ENCODE measurements at places on chromosomes 7 and 10. TPM values are rescaled to one million over a fixed set of nuclear protein-coding genes. Genes with fewer than 3 reads are reported as not detected.

- DNase-seq, result no peak
These were observed 1325.5 kb downstream of the XPNPEP1 start for GRCh38 chr10:108597657-108598319.

DNA sequence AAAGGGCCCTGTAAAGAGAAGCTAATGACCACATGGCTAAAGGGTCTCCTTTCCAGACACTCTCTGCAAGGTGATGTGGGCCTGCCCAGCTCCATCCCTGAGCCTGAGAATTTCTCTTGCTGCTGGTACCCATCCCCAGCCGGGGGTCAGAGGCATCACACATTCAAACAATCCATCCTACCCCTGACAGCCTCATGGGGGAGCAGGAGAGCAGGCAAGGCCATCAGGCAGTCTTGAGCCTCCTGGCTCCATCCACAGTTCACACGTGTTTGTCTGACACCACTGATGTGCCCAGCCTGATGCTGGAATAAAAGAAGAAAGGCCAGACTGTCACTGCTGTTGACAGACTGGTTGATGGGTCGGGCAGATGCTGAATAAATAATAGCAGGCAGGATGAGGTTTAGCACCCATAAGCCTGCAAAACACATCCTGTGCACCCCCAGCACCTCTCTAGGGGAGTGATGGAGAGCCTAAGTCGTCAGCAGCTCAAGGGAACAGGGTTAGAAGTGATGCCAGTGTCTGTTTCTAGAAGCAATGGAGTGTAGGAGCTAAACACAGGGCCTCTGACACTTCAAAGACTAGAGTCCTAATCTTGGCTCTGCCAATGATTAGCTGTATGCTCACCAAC, 43.5 kb downstream of the TLL2 start:
- no peak for DNase-seq

GRCh38 chr7:24912424-24912823, 67.6 kb downstream of the OSBPL3 start:
- no peak for DNase-seq

GRCh38 chr7:108167460-108167859, 37.3 kb upstream of the LAMB4 start:
- no peak for DNase-seq

GRCh38 chr10:107481881-107482280, 317.4 kb upstream of the SORCS1 start:
- DNase-seq, result no peak

DNA sequence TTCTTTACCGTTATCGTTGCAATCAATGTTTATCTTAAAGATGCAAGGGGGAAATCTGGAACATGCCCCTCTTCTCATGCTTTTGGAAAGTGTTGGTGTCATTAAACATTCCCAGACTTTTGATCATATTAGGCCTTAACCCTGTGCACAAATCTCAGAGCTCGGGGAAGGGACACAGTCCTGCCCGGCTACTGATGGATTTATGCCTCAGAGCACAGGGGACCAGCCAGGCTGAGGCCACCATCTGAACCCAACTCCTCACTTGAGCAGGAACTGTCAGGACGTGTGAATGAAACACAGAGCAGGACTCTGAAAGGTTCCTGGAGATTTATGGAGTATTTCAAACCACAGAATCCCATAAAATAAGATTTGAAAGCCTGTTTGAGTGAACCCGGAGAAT, 132.0 kb upstream of the CXCL12 start:
- no peak for DNase-seq

- DNase-seq, result no peak
These were observed 50.0 kb upstream of the CAMK1D start for GRCh38 chr10:12299222-12299965.

DNA sequence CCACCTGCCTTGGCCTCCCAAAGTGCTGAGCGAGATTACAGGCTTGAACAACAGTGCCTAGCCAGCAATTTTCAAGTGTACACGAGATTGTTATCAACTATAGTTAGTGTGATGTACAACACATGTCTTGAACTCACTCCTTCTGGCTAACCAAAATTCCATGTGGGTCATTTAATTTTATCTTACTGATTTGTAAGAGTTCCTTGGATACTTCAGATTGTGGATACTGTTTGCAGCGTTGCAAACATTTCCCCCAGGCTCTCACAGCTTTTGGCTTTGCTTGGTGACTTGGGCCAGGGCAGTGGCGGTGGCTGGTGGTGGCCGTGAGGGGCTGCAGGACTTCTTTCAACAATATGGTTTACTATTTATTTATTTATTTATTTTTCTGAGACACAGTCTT, 8.5 kb upstream of the TMEM270 start:
- no peak for DNase-seq

- DNase-seq, result no peak
These were observed 149.4 kb downstream of the ZNF438 start for GRCh38 chr10:30882281-30882680.

- DNase-seq, result no peak
These were observed 561.7 kb upstream of the POM121L12 start for GRCh38 chr7:52473756-52474155.

- DNase-seq, result no peak
These were observed 14.6 kb downstream of the FLNC start for GRCh38 chr7:128844777-128845311.

GRCh38 chr7:39566023-39566921, at the start of gene YAE1:
YAE1 (plus strand) TSS chr7:39566404; CDS start chr7:39566419, 15 bp downstream.
- peak; percentile 89 for DNase-seq

- DNase-seq, result no peak
These were observed 91.0 kb downstream of the MYL10 start for GRCh38 chr7:101537935-101538595.

- no peak for DNase-seq
These were observed 23.6 kb downstream of the RBM20 start for GRCh38 chr10:110667620-110668343.

- no peak for DNase-seq
These were observed 31.4 kb downstream of the ANK3 start for GRCh38 chr10:60358282-60358681.

GRCh38 chr10:71209352-71209715, 3.0 kb upstream of the UNC5B start:
- DNase-seq, result no peak

DNA sequence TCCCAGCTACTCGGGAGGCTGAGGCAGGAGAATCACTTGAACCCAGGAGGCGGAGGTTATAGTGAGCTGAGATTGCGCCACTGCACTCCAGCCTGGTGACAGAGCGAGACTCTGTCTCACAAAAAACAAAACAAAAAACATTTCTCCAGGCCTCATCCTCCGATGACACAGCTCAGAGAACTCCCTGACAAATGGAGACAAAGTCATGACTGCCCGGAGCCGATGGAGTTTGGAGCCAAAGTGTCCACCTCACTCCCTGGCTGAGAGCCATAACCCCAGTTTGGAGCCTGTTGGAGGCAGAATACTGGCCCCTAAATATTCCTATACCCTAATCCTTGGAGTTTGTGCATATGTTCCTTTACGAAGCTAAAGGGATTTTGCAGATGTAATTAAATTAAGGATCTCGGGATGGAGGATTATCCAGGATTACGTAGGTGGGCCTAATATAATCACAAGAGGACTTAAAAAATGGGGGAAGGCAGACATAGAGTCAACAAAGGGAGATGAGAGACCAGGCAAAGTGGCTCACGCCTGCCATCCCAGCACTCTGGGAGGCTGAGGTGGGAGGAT, 22.7 kb downstream of the SSC4D start:
- DNase-seq, result no peak

DNA sequence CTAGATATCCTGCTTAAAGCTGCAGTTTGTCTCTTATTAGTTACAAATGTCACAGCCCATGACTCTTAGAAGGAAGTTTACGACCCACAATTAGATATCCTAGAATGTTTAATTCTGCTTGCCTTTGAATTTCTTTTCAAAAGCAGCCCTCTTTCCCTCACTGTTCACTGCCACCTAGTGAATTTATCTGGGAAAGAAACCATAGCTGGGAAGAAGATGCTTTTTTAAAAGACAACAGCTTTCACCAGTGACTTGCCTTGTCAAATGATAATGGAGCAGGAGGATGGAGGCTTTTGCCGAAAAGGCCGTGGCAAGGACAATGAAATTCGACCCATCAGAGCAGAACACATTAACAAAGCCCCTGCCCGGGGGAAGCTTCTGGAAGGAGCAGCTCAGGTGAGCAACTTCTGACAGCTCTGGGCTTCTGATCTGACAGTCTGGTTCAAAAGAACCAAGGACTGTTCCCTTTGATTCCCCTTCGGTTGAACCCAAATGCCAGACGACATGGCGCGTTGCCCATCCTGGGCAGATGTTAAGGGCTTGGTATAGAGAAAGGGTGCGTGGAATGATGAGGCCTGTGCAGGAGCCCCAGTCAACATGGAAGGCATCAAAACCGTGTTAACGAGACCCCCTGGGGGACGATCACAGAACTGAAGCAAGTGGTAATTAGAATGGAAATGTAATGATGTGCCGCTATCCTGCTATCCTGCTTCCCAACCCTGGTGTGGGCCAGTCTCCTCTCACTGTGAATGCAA, 236.8 kb downstream of the FRMD4A start:
- no peak for DNase-seq

DNA sequence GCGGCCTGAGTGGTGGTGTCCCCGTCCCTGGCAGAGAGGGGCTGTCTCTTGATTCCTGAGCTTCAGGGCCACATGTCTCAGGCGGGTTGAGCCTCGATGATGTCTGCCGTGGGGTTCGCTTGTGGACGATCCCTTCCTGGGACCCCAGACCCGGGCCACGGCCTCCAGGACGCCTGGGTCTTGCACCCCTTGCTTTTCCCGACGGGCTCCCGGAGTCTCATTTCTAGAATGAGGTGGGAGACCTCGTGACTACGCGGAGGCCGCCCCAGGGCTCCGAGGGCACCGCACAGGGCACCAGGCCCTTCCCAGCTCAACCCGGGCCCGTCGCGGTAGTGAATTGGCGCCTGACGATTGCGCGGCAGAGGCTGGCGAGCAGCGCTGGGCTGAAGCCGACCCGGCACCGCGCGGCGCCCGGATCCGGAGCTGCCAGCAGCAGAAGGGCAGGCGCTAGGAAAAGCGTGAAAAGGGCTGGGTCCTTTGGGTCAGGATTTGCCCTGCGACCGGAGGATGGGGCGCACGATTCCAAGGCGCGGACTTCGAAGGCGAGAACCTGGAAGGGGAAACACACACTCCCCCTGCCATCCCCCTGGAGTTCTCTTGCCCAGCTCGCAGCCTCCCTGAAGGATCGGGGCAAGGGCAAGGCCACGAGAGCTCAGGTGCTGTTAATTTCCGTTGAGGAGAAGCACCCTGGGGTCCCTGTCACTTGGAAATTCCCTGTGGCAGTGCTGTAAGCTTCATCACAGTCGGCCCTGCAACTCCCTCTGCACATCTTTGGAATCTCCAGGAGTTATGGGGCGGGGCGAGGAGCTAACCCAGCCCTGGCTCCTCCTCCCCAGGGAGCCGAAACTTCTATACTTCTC, 15.5 kb downstream of the TLX1 start:
- no peak for DNase-seq

- no peak for DNase-seq
These were observed 335.4 kb downstream of the PTPRN2 start for GRCh38 chr7:158252081-158252836.

DNA sequence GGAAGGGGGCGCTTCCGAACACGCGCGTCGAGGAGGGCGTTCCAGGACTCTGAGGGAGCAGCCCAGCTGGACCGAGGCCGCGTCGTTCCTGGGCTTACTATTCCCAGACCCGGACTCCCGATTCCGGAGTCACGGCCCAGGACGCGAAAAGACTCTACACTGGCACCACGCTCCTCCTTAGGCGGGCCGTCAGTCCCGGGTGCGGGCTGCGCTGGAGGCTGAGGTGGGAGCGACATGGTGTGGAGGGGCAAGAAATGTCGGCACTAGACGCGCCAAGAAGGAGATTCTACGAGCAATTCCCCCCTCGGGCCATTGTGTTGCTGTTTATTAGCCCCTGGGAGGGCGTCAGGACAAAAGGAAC, 584 bp upstream of the RUNDC3B start:
- DNase-seq, result no peak

DNA sequence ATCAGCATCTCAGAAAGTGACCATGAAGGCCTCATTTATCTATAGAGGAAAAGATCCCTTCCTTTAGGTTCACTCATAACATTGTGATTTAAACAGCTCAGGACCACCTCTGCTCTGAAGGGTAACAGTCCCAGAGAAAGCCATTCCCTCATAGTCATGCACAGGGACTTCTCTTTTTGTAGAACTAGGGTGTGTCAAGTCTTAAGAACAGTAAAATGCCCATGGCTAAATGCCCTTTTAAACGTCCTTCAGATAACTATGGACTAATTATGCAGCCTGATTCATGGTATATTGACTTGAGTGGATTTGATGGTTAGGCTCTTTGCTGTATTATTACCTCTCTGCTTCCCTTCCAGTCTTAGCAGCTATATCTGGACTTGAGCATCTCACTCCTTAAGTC, 337.8 kb downstream of the SORCS1 start:
- DNase-seq, result no peak

- no peak for DNase-seq
These were observed 6.5 kb downstream of the RGS10 start for GRCh38 chr10:119535837-119536507.

Gene UTF1
- not detected for total RNA-seq

Gene FBXL13
- total RNA-seq, result 2.4 TPM

Gene AGAP9
- 4.8 TPM for total RNA-seq

Gene OPALIN
- not detected for total RNA-seq

Gene DNAJB12
- total RNA-seq, result 33.9 TPM

Gene DLX6
- not detected for total RNA-seq

Gene SLC13A4
- not detected for total RNA-seq

Gene ZCCHC24
- total RNA-seq, result 1.1 TPM

Gene WNT2
- total RNA-seq, result not detected
